ENCODE measurements at places on chromosomes 1 and 21.

GRCh38 chr1:176717066-176717750 is 254.2 kb downstream of the PAPPA2 start:
- DNase-seq, result no peak

DNA sequence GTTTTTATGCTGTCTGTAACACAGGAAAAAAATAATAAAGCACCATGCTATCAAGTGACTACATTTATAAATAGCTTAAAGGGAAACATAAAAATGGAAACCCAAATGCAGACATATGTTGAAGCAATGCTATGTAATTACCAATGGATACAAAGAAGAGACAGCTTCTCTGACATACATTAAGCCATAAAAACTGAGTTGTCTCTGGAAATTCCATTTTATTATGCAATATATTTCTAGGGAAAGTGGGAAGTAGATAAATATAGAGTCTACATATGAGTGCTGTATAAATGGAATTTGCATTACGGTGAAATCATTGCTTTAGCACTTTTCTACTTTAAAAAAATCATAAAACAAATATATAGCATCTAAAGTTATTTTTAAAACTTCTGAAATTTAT is 135.2 kb upstream of the COL11A1 start:
- DNase-seq, result no peak

- no peak for DNase-seq
Measured at GRCh38 chr1:155305881-155306391, 2.7 kb upstream of the FDPS start.

DNA sequence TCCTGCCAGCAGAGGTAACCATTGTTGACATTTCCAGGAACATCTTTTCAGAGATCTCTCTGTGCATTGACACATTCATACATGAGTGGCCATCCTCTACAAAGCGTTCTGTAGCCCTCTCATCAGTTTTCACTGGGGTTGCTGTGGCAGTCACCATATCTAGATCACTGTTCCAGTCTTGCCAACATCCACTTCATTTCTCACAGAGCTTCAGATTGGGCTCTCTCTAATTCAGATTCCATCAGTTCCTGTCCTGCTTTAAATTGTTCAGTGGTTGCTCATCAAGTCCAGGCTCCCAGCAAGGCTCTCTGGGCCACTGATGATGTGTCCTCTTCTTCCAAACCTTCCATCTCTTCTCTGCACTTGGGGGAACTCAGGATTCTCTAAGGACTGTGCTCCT is 173.7 kb downstream of the KCNJ6 start:
- DNase-seq, result no peak

DNA sequence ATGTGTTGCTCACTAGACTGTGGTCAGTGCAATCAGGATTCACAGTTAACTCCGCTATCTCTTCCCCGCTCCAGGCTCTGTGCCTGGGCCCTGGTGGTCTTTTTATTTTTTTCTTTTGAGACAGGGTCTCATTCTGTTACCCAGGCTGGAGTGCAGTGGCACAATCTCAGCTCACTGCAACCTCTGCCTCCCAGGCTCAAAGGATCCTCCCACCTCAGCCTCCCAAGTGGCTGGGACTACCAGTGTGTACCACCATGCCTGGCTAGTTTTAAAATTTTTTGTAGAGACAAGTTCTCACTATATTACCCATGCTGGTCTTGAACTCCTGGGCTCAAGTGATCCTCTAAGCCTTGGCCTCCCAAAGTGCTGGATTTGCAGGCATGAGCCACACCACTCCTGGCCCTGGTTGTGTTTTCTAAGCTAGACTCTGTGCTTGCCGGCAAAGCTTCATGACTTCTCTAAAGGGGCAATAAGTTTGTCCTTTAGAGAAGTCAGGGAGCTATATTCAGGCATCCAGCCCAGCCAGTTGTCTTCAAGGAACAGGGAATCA is 1.4 kb downstream of the RCSD1 start:
- no peak for DNase-seq

DNA sequence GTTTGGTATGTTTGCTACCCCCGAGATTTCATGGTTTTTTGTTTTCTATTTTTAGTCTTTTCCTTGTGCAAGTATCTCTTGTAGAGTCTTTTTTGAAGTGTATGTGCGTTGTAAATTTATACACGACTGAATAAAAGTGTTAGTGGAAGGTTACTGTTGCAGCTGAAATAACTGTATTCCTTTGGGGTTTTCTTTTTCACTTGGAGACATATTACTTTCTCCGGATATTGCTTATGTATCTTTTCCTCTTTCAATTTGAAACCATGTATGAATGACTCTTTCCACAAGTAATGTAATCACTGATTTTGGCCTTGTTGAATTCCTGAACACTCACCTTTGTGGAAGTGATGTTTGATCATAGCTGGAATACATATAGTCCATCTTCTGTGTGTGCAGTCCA is 956 bp downstream of the URB2 start:
- no peak for DNase-seq

- no peak for DNase-seq
Measured at GRCh38 chr1:47460456-47460855, 22.6 kb downstream of the FOXD2 start.

GRCh38 chr1:93638981-93639380 is 42.7 kb downstream of the BCAR3 start:
- DNase-seq, result no peak

GRCh38 chr1:202274611-202275010 is 67.1 kb downstream of the UBE2T start:
- DNase-seq, result no peak

DNA sequence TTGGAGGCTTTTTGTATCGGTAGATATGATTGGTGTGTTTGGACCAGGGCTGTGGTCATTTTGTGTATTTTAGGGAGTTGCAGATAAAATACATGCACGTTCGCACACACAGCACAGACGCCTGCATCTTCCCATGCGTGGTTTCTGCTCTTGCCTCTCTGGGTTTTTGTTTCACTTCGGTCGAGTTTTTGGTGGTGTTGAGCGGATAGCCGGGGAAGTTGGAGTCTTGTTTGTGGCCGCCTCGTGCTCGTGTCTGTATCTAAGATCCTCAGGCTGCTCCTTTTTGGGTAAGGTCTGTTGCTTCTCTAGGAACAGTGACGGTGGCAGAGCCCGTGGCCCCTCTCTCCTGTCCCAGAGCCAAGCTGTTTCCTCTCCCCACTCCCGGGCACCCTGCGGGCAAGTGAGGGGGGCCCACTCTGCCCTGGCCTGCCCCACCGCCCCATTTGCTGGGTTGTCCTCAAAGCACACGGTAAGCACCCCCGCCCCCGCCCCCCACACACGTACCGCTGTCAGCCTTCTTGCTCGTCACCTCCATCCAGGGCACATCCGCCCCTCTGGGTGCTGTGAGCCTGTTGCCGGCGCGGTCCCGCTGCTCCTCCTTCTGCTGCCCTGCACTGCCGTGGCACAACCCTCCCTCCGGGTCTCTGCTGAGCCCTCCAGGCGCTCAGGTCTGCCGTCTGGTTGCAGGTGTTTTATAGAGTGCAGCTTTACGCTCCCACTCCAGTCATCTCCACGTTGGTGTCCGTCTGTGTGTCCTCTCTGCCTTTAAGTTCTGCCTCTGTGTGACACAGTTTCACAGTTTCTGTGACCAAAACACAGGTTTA is 51.9 kb downstream of the AGPAT3 start:
- no peak for DNase-seq

GRCh38 chr1:184222652-184223052 is 164.2 kb upstream of the C1orf21 start:
- DNase-seq, result no peak

- DNase-seq, result no peak
Measured at GRCh38 chr1:178025613-178026356, 55.9 kb upstream of the SEC16B start.

DNA sequence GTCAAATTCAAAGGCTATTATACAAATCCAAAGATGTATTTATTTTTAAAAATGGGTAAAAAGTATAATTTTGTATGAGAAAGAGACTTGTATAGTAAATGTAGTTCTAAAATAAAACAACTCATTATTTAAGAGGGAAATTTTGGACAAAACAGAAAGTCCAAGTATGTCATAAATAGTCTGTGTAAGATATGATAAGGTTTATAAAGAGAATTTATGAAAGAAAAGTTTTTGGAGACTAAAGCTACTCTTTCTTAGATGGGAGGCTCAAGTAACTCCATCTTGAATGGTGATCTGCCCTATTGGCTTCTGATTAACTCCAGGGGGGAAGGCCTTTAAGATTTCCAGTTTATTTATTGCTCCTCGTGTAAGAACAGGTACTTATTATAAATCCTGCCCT is 14.7 kb upstream of the OR2T27 start:
- no peak for DNase-seq
